ENCODE measurements at places on chromosomes 6 and 20.

- no peak for DNase-seq
These were observed 397.5 kb upstream of the ARID1B start for GRCh38 chr6:156379392-156380289.

GRCh38 chr20:57422254-57422653, 31.1 kb downstream of the RBM38 start:
- DNase-seq, result no peak

- no peak for DNase-seq
These were observed 89.9 kb downstream of the ARID1B start for GRCh38 chr6:156867121-156867520.

- DNase-seq, result no peak
These were observed 25.1 kb downstream of the RRAGD start for GRCh38 chr6:89386917-89387491.

DNA sequence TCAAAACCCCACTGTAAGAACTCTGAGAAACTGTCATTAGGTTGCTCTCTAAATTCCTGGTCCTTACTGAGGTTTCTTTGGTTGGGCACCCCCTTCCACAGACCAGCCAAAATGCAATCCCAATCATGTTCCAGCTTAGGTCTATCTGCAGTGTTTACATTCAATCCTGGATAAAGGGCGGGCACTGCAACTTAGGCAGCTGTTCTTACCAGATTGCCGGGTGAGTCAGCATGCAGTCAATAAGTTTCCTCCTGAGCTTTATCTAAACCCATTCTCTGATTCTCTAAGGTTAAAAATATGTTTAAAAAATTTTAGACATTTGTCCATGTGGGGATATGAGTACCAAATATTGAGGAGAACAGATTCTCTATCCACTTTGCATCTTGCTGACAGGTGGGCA, 197.8 kb downstream of the HAO1 start:
- DNase-seq, result no peak

GRCh38 chr20:32906871-32907495, 48.3 kb downstream of the EFCAB8 start:
- DNase-seq, result no peak

DNA sequence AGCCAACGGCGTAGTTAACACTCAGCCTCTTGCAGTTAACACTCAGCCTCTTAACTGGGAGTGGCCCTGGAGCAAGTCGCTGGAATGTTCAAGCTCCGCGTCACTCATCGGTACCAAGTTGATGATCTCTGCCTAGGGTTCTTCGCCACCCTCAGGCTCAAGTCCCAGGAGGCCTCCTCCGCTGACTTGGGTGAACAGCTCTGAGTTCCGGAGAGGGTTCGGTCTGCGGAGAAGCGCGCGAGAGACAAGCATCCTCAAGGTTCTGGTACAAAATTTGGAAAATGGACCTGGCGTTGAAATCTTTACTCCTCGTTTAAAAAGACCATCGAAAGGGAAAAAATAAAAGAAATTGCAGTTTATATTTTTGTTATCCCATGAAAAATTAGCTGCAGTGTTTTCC, 876 bp upstream of the DSP start:
- no peak for DNase-seq

GRCh38 chr20:39857835-39858234, 831.2 kb downstream of the MAFB start:
- no peak for DNase-seq
